Myocyte (in vitro differentiated cells): ENCODE measurements at places on chromosomes 16 and 17.
A peak's percentile ranks its signal among the peaks of the same experiment; 100 is the strongest.

DNA sequence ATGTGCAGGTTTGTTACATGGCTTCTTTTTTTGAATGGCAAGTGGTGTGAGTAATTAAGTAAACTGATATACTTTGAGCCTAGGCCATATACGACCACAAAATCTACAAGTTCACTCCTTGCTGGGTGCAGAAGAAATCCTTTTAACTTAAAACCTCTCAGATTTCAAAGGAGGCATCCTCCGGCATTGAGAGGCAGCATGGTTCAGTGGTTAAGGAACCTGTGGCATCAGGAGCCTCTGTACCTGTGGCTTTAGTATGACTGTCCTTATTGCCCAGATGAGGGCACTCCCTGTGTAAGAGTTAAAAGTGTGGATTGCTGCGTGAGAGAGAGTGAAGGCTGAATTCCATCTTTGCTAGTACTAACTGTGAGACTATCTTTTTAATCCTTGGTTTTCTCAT, 3.3 kb downstream of the NLRP1 start:
- no peak for DNase-seq

GRCh38 chr16:2324296-2324859, 16.1 kb downstream of the ABCA3 start:
- no peak for DNase-seq

- peak; percentile 90 for DNase-seq
Measured at GRCh38 chr17:4945176-4945943, 3.0 kb downstream of the PFN1 start.

- no peak for DNase-seq
Measured at GRCh38 chr17:66522591-66523272, 220.3 kb downstream of the PRKCA start.

DNA sequence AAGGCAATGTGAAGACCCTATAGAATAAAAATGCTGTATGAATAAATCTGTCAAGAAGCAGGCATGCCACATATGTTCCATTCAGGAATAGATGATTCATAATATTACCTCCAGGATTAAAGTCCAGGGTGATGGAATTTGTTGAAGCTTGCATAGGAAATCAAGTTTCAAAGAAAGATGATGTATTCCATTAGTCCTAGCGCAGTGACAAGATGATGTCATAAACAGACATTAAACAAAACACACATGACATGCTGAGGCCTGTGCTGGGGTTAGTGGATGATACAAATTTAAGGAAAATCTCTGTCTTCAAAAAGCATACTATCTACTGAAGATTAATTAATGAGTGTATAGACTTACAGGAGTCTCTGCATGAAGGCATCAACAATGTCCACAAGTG, 1025.2 kb downstream of the CDH11 start:
- DNase-seq: no peak

GRCh38 chr17:7825206-7825990, 8.6 kb upstream of the KDM6B start:
- DNase-seq: peak; percentile 57

- DNase-seq: no peak
Measured at GRCh38 chr17:77493901-77494663, 353.3 kb downstream of the SEC14L1 start.

DNA sequence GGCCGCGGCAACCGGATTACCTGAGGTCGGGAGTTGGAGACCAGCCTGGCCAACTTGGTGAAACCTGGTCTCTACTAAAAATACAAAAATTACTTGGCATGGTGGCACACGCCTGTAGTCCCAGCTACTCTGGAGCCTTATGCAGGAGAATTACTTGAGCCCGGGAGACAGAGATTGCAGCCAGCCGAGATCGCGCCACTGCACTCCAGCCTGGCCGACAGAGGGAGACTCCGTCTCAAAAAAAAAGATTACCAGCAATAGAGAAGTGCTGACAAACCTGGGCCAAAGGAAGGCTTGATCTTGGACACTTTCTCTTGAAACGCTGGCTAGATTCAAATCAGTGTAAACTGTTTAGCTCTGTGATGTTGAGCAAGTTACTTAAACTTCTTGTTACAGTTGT, 4.3 kb downstream of the MT1H start:
- DNase-seq: peak; percentile 32

GRCh38 chr16:9953908-9954570, 228.2 kb downstream of the GRIN2A start:
- DNase-seq: no peak

- no peak for DNase-seq
Measured at GRCh38 chr17:6476076-6476809, 32.0 kb downstream of the PIMREG start.

DNA sequence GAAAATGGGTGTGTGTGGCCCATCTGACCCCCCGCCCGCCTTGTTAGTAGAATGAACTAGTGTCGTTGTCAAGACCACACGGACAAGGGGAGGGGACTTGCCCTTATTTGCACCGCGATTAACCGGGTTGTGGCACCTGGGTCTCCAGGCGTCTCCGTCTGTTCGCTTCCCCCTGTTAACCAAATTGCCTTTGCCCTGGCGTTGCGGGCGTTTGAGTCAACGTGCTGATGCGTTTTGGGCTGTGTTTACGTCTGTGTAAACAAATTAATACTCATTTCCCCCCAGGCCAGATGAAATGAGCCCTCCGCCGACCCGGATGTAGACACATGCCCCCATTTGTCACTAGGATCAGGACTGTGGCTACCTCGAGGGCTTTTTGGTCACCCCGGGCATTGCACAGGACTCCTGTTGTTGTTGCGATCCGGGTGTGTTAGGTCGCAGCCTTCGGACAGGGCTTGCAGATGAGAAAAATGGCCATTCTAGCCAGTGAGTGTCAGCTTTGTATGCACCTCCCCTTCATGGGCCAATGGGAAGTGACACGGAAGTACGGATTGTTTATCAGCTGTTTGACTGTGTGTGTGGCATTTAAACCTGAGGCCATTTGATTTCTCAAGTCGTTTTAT, 906 bp downstream of the RBL2 start:
- DNase-seq: peak; percentile 92

- no peak for DNase-seq
Measured at GRCh38 chr16:82867485-82867884, 240.7 kb downstream of the CDH13 start.

GRCh38 chr17:10612957-10613744, 44.0 kb downstream of the MYH3 start:
- no peak for DNase-seq

GRCh38 chr16:15494236-15494635, 59.8 kb downstream of the BMERB1 start:
- peak; percentile 29 for DNase-seq
